ENCODE measurements at places on chromosomes 4 and X.

DNA sequence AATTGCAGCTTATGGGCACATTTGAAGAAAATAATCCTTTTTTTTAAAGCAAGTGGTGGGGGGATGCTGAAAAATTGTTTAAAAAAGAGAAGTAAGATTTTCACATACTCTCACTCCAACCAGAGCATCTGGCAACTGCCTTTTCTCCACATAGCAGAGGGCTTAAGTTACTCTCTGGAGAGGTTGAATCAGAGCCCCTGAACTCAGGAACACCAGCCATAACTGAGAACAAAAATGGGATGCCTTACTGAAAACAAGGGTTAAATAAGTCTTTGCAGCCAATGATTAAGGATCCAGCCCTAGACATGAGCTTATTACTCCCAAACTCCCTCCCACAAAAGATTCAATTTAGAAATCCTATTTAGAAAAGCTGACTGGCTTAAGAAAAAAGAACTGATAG is 27.5 kb downstream of the CASK start:
- no peak for DNase-seq

DNA sequence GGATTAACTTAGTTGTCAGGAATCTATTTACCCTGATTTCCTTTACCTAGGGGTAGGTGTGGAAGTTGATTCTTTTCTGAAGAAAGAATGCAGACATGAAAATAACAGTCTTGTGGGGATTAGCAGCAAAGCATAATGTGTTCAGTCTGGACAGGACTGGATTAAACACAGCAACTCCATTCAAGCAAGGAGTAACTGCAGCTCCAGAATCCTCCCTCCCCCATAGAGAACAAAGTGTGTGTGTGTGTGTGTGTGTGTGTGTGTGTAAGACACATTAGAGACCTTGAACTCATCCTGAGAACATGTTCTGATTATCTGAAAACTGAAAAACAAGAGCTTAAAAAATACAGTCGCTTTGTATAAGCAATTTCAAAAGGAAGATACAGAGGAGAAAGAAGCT is 9.3 kb downstream of the C4orf54 start:
- DNase-seq = no peak

DNA sequence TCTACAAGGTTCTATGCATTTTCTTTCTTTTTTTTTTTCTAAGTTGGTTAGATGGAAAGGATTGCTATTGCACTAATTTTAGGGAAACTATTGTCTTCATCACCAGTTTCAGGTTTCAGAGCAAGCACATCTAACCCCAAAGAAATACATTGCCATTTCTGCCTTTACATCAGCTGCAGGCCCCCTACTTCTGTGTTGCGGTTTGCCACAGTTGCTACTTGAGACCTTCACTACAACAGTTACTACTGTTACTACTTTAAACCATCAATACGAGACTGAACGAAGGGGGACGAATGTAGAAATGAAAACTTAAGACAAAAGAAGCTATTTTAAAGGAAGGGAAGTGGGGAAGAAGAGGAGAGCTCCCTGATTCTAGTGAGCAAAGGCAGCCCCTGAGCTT is 256.7 kb upstream of the LCORL start:
- DNase-seq = no peak

DNA sequence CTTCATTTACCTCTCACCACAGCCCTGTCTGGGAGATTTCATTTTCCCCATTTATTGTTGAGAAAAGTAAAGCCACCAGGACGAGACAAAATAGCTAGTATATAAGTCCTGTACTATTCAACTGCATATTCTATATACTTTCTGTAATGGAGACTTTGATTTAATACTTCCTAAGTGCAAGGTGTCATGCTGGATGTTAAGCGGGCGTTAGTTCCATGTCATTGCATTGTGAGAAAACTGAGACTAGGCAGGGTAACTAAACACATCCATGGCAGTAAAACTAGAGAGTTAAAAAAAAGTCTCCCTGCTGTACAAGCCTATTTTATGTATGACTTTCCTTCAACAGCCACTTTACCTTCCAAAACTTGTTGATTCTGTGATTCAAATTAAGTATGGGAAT is 969.6 kb downstream of the STIM2 start:
- no peak for DNase-seq

DNA sequence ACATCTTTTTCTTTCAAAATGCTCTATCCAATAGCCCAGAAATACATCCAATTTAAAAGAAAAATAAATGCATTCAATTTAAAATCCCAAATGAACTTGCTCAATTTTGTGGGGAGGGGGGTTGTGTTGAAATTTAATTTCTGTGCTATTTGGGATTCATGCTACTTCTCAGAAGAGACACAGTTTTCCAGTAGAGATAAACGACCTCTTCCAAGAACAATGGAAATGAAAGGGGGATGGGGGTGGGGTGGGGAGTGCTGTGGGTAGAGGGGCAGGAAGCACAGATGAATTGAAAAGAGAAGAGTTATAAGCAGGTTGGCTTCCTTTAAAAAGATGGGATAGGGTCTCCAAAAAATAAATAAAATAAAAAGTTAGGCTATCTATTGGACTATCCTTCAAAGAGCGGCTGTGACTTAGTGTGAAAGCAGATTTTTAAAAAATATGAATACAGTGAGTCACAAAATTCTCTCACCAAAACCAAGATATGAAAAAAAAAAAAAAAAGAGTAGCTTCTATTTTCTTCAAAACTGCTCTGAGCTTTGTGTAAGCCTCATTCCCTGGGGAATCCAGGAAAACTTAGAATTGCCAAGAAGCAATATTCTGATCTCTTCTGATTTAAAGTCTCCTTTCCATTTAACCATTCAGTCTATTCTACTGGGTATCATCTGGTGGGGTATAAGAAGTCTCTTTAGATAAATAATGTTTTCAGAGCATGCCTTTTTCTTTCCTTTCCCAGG is 324.3 kb downstream of the PTTG2 start:
- DNase-seq = no peak

DNA sequence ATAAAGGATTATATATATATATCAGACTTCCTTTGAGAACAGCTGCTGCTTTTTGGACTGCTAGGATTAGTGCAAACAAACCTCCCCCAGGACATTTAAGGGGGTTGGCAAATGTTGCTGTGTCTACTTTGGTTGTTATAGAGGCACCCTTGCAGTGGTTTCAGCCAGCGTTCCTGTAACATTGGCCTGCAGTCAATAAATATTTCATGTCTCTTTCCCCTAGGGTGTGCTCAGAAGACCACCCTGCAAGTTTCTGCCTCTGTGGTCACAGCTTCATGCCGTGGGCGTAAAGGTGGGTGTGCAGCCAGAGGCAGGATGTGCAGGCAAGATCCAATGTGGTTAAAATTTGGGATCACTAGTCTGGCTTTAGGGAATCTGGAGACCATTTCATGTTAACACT is 28.9 kb downstream of the FGF5 start:
- no peak for DNase-seq

DNA sequence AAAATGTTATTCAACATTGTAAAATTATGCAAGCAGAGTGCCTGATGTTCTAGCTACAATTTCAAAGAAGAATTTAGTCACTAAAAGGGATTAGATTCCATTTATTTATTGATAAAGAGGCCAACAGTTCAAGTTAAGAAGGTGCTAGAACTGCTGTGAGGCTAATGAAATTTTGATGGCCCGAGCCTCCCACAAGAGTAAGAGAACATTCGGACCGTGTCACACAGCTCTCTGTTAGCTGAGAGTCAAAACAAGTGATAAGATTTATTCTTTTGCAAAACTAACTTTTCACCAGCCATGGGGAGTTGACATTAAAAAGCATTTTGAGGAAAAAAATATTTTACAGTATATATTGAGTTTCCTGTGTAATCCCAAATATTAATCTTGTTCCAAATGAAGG is 106.8 kb downstream of the TENM3 start:
- no peak for DNase-seq

- DNase-seq = no peak
These were observed 81.1 kb upstream of the PABPC4L start for GRCh38 chr4:134282680-134283079.

DNA sequence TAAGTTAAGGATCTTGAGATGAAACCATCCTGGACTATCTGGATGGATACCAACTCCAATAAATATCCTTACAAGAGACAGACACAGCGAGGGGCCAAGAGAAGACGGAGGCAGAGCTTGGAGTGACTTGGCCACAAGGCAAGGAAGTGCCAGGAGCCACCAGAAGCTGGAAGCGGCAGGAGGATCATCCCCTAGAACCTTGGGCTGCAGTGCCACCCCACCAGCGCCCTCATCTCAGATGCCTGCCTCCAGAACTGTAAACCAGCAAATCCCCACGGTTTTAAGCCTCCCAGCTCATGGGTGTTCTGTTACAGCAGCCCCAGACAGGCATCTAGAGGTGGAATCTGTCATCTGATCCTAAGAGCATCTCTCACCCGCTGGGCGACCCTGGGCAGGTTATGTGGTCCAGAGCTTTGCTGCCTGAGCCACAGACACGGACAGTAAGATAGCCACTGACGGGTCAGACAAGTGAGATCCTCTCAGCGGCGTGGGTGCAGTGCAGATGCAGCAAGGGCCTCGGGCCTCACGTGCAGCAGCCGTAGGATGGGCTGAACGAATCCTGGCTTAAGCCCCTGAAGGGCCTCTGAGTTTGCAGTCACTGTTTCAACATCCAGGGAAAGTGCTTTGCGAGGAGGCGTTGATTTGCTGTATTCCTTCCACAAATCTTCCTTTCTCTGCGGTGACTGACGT is 25.1 kb upstream of the MXD4 start:
- DNase-seq = no peak

DNA sequence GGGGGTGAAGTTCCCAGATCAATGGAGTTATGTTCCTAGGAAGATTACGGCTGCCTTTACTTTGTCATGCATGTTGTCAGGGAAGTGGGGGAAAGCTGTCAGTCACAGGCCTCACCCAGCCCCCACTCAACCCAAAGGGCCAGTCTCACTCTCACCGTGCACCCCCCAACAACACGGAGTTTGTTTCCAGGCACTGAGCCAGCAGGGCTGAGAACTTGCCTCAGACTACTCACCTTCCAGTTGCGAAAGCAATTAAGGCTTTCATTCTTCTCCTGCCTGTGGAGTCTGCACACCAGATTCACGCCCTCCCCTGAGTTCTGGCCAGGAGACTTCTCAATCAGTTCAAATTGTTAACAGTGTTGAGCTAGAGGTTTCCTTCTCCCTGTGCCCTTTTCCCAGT is 114.3 kb downstream of the SH3BGRL start:
- DNase-seq = no peak

GRCh38 chrX:141879616-141880015 is 24.1 kb upstream of the MAGEC1 start:
- no peak for DNase-seq

DNA sequence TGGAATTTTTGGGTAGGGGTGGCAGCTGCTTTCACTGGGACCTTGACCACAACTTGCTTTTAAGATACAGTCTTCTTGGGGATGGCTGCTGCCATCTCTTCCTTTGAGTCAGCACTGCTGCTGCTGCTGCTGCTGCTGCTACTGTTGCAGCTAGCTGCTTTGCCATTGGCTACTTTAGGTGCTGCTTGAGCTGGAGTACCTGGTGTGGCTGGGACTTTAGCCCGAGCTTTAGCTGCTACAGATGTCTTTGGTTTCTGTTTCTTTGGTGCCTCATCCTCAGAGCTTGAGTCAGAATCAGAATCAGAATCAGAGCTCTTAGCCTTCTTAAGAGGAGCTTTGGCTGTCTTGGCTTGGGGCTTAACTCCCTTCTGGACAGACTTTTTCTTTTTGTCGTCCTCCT is 52.2 kb downstream of the FAM9B start:
- no peak for DNase-seq

DNA sequence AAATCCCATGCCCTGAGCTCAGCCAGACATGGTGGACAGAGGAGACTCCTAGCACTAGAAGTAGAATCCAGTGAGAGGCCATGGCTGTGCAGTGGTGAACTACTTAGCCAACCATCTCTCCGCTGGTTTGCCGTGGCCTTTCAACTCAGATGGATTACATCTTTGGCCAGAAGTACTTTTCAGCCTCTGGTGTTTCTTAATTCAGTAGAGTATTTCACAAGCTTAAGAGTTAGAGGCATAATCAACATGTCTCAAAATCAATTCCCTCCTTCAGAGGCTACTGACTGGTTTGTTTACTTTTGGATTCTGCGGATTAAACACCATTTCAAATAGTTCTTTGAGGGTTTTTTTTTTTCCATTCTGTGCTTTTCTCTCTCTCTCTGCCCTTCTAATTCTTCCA is 91.1 kb upstream of the PGRMC2 start:
- DNase-seq = no peak

GRCh38 chr4:76306882-76307659 is 538 bp downstream of the STBD1 start:
- peak; percentile 18 for DNase-seq

DNA sequence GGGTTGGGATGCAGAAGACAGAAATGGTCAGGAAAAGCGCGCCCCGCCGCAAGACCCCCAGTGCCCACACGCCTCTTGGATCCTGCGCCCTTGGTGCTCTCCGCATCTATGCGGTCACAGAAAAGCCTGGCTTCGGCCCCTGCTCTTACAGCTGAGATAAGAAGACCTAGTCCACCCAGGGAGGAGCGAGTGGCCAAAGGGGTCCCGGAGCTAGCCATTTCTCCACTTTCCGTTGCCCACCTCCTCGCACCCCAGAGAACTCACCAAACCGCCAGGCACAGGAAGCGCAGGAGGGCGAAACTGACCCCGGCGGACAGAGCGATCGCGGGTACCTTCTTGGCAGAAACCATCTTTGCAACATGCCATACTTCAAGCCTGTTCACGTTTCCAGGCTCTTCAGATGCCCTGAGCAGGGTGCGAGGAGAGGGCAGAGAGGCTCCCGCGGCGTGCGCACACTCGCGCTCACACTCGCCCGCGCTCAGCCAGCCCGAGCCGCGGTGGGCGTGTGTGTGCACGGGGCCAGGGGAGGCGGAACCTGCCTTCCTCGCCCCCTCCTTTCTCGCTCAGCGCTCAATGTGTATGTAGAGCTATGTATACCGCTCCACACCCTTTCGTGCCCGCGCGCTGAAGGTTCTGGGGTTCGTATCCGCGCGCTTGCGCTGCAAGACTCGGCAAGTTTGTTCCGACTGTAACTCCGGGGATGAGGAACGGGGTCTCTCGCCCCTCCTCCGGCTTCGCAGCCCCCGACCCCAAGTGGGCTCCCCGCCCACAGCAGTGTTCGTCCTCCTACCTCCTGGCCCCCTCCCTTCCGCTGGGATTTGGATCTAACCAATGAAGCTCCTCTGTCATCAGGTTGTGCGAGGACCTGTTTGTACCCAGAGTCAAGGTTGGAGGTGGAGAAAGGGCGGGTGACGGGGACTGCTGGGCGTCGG is at the start of gene GABRA4:
Gene GABRA4 (minus strand): TSS at position 507 of the 932 bp plus-strand sequence. CDS start 157 bp downstream, at position 350.
- DNase-seq = no peak

GRCh38 chr4:185573651-185574199 is 38.4 kb upstream of the PDLIM3 start:
- DNase-seq = peak; percentile 33

DNA sequence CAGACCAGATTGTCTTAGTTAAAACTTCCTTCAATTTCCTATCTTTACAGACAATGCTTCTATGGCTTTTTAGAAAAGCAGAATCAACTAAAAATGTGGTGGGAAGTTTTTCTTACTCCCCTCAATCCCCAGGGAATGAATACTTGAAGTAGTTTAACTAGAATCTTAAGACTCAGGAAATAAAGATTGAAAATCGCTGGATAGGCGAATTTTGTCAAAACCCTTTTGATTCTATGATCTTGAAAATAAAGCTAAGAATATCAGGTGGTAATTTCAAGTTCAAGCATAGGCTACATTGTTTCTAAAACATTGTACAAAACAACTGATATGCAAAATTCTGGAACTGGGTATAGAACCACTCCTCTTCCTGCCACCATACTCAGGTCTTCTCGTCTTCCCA is 276.5 kb upstream of the GK2 start:
- DNase-seq = no peak
